ENCODE measurements at places on chromosomes 16 and 17.

- no peak for DNase-seq
These were observed 16.0 kb upstream of the CDRT4 start for GRCh38 chr17:15483431-15483830.

DNA sequence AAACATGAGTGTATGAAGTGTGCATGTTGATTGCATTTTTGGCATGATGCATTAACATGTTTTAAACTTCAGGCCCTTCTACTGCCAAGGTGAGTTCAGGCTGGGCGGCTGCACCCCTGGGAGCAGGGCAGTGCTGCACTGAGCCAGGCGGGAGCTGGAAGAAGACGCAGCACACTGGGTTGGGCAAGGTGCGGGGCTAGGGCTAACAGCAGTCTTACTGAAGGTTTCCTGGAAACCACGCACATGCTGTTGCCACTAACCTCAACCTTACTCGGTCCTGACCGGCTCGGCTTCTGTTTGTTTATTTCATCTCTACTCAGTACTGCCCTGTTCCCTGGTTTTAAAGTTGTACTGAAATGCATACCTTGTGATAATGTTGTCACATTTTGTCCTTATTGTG, 61.0 kb downstream of the MAP2K4 start:
- DNase-seq: peak; percentile 23

DNA sequence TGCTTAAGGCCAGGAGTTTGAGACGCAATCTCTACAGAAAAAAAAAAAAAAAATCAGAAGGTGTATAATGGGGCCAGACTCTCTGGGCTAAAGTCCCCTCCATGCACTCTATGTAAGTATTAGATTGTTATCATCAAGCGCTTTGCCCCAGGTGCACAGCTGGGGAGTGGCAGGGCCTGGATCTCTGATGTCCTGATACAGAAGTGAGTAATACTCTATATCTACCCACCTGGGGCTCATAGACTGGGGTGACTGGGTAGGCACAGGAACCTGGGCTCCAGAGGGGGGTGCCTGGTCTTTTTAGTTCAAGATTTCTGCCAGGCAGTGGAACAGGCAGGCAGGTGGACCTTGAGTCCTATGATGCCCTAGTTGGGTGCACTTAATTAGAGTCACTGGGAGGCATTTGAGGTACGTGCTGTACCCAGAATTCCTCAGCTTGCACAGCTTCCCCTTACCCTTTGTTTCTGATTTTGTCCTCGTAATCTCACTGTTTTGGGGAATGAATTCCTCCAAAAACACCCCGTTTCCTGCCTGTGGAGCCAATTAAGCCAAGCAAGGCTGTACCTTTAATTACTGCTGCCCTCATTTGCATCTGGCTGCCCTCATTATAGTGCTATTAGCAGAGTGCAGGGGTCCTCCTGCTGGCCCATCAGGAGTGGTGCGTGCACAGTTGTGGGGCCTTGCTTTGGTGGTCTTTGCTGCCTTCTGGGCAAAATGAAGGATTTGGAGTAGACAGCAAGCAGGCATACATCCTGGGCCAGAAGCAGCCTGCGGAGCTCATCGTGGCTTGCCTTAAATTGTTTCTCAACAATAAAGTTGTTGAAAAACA, 239.0 kb downstream of the SNX29 start:
- DNase-seq: no peak

DNA sequence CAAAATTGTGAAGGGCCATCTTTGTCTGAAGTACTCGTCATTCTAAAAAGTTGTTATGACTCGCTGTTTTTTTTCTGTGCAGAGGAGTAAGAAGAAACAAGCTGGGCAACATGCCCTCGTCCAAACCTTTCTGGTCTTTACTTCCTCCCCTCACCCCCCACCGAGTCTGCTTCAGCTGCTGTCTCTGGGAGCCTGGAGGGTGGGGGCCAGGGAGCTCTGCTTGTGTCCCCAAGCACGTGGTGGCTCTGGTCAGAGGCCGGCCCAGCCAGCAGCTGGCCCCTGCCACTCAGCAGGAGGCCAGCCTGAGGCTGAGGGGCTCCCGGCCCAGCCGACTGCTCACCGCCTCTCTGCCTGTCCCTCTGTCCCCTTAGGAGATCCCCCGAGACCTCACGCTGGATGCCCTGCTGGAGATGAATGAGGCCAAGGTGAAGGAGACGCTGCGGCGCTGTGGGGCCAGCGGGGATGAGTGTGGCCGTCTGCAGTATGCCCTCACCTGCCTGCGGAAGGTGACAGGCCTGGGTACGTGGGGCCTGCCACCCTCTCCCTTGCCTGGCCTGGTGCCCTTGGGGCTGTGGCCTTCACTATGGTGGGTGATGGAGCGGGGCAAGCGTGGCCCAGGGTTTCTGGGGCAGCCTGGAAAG, 53.7 kb upstream of the LGALS9 start:
- DNase-seq: peak; percentile 74

DNA sequence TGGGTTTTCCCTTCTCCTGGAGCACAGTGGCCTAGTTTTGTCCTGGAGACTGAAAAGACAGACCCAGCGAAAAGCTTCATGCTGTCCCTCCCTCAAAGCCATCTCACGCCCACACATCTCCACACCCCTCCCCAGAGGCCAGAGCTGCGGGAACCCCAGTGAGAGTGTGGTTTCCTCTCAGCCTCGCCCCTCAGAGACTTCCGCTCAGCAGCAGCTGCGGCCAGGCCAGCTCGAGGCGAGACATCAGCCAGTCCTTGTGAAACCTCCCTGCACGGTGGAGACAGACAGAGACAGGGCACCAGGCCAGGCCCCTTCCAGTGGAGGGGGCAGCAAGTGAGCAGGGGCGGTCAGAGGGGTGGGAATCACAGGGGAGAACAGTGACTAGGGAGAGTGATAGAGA, 77.0 kb upstream of the TNRC6C start:
- peak; percentile 86 for DNase-seq

- DNase-seq: no peak
These were observed 559 bp downstream of the CLUH start for GRCh38 chr17:2710803-2711607.

DNA sequence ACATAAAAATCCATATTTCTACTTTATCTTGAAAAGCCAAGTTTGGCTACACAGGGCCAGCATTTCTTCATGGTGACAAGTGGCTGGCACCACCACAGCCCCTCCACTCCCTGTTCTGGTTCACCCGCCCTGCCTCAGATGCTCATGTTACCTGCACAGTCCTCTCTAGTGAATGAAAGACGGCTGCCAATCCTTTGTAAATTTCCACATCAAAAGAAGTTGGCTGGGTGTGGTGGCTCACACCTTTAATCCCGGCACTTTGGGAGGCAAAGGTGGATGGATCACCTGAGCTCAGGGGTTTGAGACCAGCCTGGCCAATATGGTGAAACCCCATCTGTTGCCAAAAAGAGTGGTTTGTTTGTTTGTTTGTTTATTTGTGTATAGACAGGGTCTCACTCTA, 19.9 kb upstream of the CORO1A start:
- DNase-seq: no peak

GRCh38 chr16:16148755-16149154, 74.5 kb downstream of the ABCC6 start:
- no peak for DNase-seq

DNA sequence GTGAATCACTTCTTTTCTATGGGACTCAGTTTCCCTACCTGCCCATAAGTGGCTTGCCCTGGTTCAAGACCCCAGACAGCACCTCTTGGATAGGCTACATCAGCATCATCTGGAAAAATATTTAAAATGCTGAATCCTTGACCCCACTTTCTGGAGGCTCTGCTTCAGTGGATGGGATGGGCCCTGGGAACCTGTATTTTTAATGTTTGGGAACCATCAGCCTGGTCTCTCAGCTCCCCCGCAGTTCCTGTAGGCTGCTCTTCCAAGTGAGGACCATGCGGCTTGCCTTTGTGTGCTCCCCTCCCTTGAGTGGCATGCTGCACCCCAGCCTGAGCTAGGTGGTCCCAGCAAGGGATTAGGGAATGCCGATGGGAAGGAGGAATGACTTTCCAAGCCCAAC, 68.3 kb upstream of the CRHR1 start:
- no peak for DNase-seq

- peak; percentile 65 for DNase-seq
These were observed 1.6 kb downstream of the HOXB2 start for GRCh38 chr17:48543107-48543853.

DNA sequence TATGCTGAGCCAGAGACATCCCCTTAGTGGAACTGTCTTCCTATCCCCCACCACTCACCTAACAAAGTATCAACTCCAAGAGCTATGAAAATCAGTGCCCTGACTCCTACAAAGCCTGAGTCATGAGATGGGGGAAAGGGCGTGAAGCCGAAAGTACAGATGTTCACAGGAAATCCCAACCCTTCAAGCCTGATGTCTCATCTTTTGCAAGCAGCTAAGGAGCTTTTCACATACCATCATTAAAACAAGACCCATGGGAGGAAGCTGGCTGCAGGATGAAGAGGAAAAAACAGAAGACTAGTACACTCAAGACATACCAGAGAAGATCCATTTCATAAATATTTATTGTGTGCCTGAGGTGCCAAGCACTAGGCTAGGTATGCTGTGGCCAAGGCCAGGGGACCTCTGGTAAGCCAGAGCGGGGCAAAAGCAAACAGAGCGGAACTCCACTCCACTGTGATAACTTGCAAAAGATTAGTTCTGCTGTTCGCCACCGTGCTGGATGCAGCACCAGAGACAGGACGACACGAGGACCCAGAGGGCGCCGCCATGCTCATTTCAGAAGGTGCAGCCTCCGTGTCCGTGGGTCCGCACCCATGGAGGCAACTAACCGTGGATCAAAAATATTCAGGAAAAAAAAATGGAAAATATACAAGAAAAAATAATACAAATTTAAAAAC, 4.5 kb upstream of the MNT start:
- peak; percentile 95 for DNase-seq

GRCh38 chr17:78875363-78876093, 27.5 kb downstream of the CEP295NL start:
- DNase-seq: peak; percentile 40

DNA sequence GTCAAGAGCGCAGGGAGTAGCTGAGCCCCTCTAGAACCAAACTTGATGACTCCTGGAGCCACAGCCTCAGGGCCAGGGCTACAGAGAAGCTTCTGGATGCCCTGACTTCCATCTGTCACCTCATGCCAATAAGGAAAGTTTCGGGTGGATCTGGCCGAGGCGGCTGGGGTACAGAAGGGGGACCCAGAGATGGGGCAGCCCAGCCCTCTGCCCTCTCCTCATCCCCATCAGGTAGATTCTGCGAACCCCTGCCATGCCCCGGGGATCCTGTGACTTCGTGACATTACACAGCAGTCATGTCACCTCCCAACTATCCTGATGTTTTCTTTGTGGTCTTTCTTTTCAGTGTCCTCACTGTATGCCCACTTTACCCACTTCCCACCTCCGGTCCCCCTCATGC, 114.4 kb downstream of the CCDC182 start:
- DNase-seq: no peak

GRCh38 chr16:19166500-19166899, 1.5 kb upstream of the SYT17 start:
- DNase-seq: no peak

DNA sequence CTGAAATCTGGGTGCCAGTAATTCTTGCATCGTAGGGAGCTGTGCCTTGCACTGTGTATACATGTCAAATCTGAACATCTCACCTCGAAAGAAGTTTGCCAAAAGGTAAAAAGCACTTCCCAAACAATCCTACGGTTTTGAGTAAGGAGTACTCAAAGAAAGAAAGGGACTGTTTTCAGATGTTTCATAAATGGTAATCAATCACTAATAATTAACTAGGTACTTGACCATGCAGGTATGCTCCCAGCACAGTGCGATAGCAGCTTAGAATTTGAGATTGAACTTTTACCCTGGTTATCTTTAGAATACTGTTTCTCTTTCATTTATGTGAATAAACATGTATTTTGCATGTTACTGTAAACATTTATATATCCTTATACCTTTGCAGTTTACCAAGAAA, 39.0 kb downstream of the PRKCA start:
- no peak for DNase-seq

- no peak for DNase-seq
These were observed 155.8 kb upstream of the GSE1 start for GRCh38 chr16:85457366-85457765.

Measured in iris pigment epithelial cell (primary cell).